ENCODE measurements at places on chromosomes 11 and 22.

DNA sequence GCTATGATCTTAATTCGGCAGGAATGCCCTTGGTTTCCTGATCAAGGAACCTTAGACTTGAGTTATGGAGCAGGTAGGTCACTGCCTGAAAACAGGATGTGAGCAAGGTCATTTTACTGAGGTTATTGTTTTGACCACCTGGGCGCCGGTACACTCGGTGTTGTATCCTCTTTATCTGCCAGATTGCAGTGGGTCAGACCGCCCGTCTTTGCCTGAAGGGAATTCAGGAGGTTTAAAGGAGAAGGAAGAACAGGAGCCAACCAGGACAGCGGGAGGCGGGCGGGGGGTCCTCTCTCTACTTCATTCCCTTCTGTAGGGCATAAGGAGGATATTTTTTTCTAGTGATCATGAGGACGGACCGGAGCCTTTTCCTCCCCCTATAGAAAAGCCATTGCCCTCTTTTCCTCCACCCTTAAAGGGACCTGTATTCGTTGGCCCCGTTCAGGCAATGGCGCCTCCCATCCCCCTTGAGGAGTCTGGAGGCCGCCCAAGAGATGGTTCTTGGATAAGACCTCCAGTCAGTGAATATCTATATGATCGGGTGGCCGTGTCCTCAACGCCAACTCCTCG is 649 bp downstream of the MS4A15 start:
- DNase-seq, result no peak

DNA sequence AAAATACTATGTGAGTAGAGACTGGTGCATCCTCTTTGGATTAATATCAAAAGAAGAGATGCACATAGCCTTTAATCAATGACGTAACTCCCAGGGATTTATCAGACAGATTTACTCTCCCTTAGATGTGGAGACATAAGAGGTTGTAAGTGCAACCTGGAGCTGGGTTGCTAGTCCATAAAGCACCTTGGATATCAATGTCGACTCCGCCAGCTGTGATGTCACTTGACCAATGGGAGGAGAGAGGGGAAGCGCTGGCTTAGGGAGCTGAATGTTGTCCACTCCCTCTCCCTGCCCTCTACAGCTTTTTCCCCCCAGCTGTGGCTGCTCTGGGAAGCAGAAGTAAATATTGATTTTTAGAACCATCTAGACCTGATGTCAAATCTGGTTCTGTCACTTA is 28.9 kb upstream of the TMEM86A start:
- DNase-seq, result no peak

GRCh38 chr11:7495882-7496551 is 10.7 kb downstream of the OLFML1 start:
- DNase-seq, result peak; percentile 75

- DNase-seq, result no peak
These were observed 140.3 kb downstream of the CADM1 start for GRCh38 chr11:115363921-115364320.

DNA sequence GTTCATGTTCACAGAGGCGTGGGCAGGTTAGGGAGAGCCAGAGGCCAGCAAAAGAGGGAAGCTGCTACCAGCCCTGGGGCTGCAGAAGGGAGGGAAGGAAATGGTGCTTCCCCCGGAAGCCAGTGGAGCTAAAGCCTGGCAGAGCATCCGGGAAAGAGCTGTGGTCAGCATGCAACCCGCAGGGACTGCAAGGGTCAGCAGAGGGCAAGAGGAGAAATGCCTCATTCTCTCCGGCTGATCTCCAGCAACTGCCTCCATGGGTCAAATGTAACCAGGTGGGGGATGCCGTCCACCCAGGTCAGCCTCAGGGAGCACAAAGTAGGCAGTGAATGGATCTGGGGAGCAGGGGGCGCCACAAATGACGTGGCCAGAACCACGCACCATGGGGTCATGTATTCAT is 36.9 kb upstream of the PRR5 start:
- DNase-seq, result peak; percentile 83

GRCh38 chr11:122632181-122632824 is 23.2 kb upstream of the UBASH3B start:
- no peak for DNase-seq

DNA sequence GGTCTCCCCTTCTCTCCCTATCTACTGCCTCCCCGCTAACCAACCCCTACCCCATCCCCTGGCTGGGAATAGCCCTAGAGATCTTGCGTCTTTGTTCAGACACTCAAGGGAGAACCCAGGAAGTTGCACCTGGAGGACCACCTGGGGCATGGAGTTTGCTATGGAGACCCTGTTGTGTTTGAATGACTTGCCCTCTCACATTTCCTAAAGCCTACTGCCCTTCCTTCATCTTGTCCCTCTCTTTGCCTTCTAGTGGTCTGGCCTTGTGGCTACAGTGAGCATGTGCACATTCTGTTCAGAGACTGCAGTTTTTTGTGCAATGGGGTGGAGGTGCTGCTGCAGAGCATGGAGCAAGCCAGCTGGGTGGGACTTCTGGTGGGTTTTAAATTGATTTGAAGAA is 42.5 kb downstream of the ZNRF3 start:
- DNase-seq, result no peak

DNA sequence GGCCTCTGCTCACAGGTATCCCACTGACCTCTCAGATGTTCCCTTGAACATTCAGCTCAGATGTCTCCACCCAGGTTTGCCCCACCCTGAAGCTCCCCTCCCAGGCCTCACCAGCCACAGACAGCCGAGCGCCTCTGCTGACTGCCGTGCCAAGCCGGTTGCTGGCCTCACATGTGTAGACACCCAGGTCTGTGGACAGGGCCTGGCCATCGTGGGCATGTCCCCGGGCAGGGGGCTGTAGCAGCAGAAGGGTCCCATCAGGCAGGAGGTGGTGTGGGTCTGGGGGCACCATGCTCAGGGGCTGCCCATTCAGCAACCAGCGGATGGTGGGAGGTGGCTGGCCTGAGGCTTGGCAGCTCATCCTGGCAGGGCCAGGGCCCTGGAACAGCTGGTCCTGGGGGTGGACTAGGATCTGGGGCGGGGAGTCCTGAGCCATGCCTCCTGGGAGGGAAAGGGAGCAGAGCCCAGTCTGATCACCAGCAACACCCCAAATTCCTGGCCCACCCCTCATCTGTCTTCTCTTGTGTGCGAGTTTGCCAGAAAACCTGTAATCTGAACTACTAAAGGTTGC is 759 bp downstream of the ROBO4 start:
- no peak for DNase-seq

- DNase-seq, result peak; percentile 93
These were observed 25.4 kb downstream of the MMP20 start for GRCh38 chr11:102599642-102600261.

GRCh38 chr11:8766043-8766987 is 83.7 kb downstream of the RPL27A start:
- no peak for DNase-seq

DNA sequence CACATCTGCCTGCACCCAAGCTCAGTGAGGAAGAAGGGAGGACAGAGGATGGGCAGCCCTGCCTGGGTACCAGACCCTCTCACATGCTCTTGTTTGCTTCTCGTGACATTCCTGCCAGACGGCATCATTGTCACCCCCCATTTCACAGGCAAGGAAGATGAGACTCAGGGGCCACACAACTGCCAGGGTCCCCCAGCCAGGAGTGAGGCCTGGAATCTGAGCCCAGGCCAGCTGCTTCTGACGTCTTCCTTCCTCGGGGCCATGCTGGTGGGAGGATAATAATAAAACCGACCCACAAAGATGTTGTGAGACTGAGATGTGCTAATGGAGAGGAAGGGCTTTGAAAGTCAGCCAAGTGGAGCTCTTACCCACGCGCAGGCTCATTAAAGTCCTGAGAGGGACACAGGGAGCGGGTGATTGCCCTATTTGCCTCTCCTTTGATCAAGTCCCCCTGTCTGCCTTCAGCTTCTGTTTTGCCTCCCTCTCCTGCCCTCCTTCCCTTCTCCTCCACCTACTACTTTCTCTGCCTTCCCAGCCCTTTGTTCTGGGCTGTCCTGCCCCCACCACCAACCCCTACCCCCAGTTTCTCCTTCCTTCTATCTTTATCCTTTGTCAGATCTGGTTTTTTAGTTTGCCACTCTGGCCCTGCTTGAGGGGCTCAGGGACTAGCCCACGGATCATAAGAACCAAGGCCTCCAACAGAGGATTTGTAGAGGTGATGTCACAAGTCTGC is 62.7 kb downstream of the MCM5 start:
- DNase-seq, result no peak

DNA sequence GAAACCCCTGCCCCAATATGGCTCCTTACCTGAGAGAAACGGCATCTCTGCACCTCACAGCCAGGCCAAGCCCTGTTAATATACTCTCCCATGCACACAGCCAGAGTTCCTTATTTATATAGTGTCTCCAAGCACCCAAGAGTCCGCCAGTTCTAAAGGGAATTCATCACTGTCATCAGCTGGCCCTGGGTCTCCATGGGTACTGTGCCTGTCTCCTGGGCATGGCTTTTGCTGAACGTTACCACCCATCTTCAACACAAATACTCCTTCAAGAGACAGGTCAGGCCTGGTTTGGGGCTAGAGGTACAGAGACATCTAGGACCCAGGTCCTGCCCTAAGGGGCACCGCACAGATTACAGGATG is 1.6 kb upstream of the ATG16L2 start:
- DNase-seq, result no peak

DNA sequence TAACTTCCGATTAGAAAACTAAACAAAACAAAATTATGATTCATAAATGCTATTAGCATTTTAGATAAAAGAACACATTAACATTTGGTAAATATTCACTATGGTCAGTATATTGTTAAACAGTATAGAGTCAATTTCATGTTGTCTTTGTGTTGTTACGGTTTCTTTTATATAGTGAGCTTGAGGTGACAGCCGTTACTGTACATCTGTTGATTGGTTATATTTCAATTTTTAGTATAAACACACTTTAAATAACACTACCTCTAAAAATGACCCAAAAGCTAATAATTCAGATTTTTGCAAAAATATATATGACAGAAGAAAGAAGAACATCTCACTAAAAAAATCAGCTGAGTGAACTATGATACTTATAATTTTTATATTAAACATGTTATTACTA is 249.0 kb upstream of the LUZP2 start:
- no peak for DNase-seq

DNA sequence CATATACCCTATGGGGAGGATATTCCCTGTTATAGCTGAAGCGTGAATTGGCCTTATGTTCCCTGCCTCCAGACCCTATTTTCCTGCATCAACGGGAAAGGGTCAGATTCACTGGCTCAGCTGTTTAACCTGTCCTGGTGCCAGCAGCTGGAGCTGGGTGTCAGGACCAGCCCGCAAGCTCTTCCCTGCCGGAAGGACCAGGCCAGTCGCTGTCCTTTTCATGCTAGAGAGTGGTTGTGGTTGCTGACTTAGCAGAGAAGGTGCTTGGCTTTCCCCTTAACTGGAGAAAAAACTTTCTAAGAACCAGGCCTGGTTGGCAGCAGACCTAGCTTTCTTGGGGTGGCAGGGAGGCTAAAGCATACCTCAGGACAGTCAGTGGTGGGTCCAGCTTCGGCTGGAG is 5.2 kb upstream of the SREBF2 start:
- no peak for DNase-seq

- no peak for DNase-seq
These were observed 1411.1 kb downstream of the BRD1 start for GRCh38 chr22:48416396-48417224.

Data from inflammatory macrophage treated with lipopolysaccharide for 1 hour (primary cell).